Stimulated activated CD8-positive, alpha-beta memory T cell treated with anti-CD3 and anti-CD28 coated beads, Interleukin-12 subunit alpha, Interleukin-12 subunit beta, amount 100 ng/mL, for 1 hour (primary cell): ENCODE measurements at places on chromosomes 7 and 10.

DNA sequence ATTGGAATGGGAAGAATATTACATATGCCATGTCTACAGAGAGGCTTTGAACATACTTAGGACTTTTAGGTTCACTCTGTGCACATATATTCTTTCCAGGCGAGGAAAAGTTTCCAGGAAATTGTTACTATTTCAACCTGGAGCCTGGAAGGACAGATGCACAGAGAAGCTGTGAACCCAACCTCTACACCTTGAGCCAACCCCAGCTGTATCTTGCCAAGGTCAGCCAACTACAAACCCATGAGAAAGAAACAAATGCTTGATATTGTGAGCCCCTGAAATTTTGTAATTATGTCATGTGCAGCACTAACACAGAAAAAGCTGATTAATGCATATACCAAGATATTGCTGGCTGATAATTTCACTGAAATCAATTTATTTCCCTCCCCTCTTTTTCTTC is 404.9 kb downstream of the GLRX3 start:
- no peak for DNase-seq

- no peak for DNase-seq
Measured at GRCh38 chr7:73442222-73442902, 8.8 kb downstream of the FZD9 start.

DNA sequence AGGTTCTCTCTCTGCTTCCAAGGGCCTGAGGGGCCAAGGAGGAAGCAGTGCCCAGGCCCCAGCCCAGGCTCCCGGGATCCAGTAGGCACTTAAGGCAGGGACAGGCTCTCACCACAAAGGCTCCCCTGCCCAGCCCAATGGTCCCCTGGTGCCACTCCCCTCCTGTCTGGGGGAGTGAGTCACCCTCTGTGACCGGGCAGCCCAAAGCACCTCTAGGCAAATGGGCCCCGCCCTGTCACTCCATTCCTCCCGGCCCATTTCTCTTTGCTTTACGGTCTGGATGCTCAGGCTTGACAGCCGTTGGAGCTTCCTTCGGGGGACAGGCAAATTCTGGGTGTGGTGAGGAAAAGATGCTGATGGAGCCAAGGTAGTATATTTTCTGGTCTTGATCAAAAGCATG is at the start of gene CALHM3:
CALHM3 (minus strand) TSS at position 106 of the 400 bp plus-strand sequence. CDS start 208 bp downstream, outside the sequence.
- no peak for DNase-seq

GRCh38 chr7:136869991-136870865 is 1.8 kb downstream of the CHRM2 start:
- no peak for DNase-seq

DNA sequence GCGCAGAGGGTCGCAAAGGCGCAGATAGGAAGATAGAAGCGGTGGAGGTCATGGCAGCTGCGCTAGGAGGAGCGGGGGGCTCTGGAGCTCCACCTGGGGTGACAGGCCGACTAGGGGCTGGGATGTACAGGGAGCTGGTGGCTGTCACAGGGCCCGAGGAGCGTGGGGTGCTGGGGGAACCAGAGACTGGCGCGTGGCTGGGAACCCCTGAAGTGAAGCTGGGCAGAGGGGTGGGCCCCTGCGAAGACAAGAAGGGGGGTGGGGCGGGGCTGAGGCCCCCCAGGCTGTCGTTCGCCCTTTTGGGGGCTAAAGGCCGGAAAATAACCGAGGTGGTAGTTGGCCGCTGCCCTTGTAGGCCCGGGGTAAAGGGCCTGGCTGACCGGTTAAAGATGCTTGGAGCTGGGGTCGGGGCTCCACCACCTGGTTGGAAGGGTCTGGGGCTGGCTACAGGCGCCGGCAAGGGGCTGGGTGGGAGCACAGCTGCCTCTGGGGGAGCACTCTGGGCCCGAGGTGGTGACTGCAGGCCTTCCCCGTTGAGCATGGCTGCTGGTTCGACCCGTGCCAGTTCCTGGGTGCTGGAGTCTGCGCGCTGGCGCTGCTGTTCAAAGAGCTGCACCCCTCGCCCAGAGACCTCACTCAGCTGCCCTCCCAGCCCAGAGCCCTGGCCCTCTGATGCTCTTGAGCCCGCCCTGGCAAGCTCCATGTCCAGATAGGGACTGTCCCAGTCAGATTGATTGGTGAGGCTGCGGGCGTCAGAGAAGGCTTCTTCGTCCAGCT is 6.8 kb upstream of the MYOZ1 start:
- DNase-seq, result no peak

- DNase-seq, result no peak
Measured at GRCh38 chr10:68924593-68924992, 23.5 kb downstream of the DDX50 start.
